T-helper 2 cell (primary cell): ENCODE measurements at places on chromosomes 16 and 17.
A peak's percentile ranks its signal among the peaks of the same experiment; 100 is the strongest.

- no peak for DNase-seq
Measured at GRCh38 chr17:54626146-54626703, 274.4 kb upstream of the TOM1L1 start.

GRCh38 chr16:25835126-25835525, 143.4 kb downstream of the HS3ST4 start:
- no peak for DNase-seq

GRCh38 chr16:79559532-79559931, 41.0 kb downstream of the MAF start:
- no peak for DNase-seq

DNA sequence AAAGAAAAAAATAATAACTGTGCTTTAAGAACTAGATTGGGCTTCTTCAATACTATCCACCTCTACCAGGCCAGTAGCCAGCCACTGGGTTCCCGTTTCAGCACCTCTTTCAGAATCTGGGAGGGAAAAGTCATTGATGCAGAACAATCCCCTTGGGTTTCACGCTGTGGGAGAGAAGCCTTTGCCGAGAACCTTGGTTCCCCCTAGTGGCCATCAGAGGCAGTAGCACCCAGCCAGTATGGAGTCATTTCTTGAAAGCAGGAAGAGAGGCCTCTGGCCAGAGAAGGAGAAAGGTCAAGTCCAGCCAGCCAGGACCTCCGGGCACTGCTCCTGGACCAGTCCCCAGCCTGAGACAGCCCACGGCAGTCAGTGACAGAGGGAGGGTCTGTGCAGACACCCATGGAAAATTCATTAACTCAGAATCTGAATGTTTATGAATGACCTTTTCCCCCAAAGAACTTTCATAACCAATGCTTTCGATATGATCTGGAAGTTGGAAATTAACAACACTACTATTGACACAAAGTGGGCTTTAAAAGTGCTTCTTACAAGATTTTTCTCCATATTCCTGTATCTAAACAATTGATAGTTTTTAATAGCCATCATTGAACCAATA, 51.2 kb upstream of the CDH5 start:
- DNase-seq, result peak; percentile 9

- no peak for DNase-seq
Measured at GRCh38 chr17:17814162-17815061, 22.4 kb downstream of the SREBF1 start.

GRCh38 chr16:55151561-55152305, 172.3 kb upstream of the IRX6 start:
- no peak for DNase-seq

DNA sequence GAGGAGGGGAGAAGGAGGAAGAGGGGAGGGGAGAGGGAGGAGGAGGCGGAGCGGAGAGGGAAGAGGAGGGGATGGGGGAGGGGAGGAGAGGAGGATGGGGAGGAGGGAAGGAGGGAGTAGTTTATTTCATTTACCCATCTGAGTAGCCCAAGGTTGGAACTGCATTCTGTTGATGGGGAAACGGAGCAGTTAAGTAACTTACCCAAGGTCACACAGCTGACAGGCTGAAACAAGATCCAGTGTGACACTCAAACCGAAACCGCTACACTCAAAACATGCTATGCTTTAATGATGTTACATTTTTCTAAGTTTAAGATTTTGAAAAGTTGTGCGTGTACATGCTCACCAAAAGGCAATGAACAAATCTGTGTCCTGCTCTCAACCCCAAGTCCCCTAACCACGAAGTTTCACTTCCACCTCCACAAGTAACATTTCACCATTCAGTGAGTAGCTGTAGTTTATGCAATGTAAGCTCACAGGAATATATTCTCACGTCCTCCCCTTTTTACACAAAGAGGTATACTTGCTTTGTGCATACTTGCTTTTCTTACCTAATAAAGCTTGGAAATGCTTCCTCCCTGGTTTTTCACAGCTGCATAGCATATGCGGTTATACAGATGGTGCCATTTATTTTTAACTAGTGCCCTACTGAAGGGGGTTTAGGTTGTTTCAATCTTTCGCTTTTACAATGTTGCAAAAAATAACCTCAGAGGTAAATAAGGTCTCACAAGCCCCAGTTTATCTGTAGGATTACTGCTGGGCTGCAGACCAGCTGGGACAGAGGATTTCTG, 275.3 kb downstream of the PARN start:
- no peak for DNase-seq

GRCh38 chr16:71807905-71808592, 585 bp downstream of the AP1G1 start:
- no peak for DNase-seq

DNA sequence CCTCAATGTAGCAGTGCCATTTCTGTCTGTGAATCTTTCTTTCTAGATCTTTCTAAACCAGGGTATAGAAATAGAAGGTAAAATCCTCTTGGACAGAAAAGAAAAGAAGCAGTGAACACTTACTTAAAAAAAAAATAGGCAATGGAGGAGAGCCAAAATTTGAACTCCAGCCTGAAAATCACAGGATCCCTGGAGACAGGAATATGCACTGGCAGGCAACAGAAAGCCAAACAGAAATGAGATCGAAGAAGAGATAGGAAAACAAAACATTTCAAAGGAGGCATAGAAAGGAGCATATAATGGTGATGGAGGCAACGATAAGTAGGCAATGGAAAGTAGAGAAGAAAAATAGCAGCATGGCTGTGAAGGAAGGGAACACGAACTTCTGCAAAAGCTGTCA, 253.7 kb upstream of the HSBP1 start:
- DNase-seq, result no peak

DNA sequence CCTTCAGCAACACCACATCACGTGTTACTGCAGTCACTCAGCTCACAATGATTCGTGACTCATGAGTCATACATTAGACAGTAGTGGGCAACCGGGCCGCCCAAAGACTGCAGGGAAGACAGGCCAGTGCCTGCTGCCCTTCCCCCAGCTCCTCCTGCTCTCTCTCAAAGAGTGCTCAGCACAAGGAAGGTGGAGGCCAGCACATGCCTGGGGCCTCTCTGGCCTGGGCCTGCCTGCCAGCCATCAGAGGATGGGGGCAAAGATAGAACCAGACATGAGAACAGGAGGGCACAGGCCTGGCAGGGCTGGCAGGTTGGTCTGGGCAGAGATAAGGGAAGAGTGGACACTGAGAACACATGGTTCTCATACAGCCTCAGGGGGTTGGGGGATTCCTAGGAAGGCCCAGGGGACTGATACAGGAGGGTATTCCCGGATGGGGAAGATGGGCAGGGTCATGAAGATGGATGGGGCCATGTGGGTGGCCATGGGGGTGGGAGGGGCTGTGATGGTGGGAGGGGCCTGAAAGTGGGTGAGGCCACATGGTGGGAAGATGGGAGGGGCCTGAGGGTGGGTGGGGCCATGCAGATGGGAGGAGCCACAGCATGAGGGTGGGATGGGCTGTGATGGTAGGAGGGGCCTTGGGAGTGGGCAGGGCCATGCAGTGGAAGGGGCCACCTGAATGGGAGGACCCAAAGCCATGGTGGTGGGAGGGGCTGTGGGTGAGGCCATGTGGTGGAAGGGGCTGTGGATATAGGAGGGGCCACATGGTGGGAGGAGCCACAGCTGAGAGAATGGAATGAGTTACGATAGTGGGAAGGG, 29.0 kb downstream of the KATNB1 start:
- peak; percentile 18 for DNase-seq

DNA sequence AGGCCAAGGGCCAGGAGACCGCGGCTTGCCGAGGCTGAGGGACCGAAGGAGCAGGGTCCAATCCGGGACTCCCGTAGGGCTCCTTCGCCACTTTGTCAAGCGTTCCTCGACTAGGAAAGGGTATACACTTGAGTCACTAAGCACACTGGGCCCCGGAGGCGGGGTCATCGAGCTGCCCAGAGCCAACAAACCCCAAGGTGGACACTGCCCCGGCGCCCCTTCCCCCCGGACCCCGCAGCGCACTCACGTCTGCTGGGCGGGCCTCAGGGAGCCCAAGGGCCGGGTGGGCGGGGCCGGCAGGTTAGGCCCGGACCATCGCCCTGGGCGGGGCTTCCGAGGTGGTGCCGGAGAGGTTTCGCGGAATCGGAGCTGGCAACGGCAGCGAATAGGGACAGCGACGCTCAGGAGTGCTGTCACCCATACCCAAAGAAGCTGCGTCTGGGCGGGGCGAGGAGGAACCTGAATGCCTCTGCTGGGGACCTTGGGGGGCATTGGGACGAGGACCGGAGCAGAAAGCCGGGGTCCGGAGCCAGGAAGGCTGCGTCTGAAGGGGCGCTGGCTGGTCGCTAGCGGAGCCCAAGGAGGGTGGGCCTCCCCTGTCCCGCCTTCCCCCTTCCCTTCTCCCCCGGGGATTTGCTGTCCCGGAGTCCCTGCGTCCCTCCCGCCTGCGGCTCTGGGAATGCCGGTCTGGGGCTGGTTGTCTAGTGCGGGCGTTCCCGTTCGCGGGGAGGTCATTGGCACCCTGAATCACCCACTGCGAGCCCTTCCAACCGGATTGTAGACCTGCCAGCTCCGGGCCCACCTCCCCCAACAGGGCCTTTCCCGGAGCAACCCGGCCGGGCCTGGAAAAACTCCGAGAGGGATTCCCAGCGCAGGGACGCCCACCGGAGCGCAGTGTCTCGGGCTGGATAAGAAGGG, 118.2 kb upstream of the SMURF2 start:
- DNase-seq, result peak; percentile 90

GRCh38 chr17:32141258-32141657, 1.0 kb upstream of the RHOT1 start:
- DNase-seq, result no peak

DNA sequence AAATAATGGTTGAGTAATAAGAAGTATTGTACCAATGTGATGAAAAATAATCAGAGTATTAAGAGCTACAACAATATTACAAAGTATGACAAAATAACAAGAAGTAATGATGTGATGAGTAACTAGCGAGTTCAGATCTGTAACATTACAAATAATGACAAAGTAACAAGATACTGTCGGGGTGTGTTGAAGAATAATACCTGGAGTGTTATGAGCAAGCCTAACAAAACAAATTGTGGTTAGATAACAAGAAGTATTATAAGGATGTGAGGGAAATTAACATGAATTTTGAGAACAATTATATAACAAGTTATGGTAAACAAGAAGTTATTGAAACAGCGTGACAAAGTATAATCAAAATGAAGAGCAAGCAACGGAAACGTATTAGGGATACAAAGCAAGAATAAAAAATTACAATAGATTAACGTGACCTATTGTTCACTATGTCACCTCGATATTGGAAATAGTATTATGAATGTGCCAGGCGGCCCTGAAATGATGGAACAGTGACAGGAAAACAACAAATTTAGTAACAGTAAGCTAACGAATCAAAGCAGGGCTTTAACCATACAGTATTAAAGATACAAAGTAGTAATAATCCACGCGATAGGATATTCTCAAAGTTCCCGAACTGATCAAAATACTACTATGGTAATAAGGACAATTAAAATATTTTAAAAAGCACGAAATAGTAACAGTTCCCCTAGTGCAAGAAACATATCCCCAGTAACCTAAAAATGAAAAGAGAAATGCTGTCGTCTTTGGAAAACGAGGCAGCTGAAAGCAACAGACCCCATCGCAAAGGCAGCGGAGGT, 1.6 kb downstream of the TBX4 start:
- DNase-seq, result no peak

- no peak for DNase-seq
Measured at GRCh38 chr16:80387318-80387921, 153.4 kb upstream of the DYNLRB2 start.

- no peak for DNase-seq
Measured at GRCh38 chr16:49660626-49661025, 195.3 kb downstream of the ZNF423 start.

DNA sequence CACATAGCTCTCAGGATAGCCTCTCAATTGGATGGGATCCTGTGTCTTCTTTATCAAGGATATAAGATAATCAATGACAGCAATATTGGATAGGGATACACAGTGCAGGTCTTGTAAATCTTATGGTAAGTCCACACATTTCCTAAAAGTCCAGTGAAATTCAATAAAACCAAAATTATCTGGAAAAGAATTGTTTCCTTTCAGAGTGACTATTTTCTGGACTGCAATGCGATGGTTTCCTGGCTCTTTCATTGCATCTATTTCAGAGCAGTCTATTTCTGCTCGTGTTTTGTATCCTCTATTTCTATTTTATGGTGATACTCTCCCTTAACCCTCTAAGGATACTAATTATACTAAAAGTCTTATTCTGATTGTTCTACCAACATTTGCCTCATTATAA, 24.3 kb upstream of the MON1B start:
- no peak for DNase-seq

DNA sequence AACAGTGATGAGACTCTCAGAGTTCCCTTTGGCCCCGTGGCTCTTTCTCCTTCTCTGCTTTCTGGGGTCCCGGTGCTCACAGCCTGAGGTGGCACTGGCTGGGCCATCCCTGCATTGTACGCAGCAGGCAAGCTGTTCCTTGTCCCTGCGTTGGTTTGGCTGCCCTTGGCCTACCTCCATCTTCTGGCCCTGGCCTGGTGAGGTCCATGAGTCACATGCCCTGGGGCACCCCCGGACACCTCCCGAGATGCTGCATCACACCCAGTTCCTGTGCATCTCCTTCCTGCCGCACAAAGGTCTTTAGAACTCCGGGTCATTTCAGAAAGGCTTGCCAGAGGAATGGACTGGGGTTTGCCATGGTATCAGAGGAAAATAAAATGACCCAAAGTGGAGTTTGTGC, 9.5 kb downstream of the SULT1A2 start:
- no peak for DNase-seq

GRCh38 chr17:68197091-68197996, 50.5 kb upstream of the AMZ2 start:
- peak; percentile 36 for DNase-seq

DNA sequence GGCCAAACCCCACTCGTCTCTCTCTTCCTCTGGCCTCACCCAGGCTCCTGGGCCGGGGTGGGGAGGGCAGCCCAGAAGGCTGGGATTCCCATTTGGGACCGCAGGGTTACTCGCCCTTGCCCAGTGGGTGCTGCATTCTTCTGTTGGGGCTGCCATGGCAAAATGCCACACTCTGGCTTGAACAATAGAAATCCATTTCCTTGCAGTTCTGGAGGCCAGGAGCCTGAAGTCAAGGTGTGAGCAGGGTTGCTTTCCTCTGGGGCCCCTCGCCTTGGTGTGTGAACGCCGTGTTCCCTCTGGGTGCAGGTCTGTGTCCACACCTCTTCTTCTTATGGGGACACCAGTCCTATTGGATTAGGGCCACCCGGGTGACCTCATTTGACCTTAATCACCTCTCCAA, 105.8 kb upstream of the GSE1 start:
- no peak for DNase-seq
